ENCODE measurements at places on chromosomes 6 and 20. TPM values are rescaled to one million over a fixed set of nuclear protein-coding genes. Genes with fewer than 3 reads are reported as not detected.
A peak's percentile ranks its signal among the peaks of the same experiment; 100 is the strongest.

GRCh38 chr6:33136310-33136900 lies 55.9 kb downstream of the COL11A2 start:
- DNase-seq = no peak

The TRAM2 gene
- total RNA-seq = 92.5 TPM

DNA sequence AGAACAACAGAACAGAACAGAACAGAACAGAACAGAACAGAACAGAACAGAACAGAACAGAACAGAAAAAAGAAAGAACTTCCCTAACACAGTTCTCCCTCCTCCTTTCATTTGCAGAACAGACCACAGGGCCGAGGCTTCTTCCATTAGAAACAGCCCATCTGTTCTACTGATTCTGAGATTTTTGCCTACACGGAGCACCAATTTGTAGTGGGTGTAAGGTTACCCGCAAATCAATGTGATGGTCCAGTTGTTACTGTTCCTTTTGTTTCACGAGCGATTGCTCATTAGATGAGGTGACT lies 734 bp upstream of the OGFRL1 start:
- DNase-seq = no peak

DNA sequence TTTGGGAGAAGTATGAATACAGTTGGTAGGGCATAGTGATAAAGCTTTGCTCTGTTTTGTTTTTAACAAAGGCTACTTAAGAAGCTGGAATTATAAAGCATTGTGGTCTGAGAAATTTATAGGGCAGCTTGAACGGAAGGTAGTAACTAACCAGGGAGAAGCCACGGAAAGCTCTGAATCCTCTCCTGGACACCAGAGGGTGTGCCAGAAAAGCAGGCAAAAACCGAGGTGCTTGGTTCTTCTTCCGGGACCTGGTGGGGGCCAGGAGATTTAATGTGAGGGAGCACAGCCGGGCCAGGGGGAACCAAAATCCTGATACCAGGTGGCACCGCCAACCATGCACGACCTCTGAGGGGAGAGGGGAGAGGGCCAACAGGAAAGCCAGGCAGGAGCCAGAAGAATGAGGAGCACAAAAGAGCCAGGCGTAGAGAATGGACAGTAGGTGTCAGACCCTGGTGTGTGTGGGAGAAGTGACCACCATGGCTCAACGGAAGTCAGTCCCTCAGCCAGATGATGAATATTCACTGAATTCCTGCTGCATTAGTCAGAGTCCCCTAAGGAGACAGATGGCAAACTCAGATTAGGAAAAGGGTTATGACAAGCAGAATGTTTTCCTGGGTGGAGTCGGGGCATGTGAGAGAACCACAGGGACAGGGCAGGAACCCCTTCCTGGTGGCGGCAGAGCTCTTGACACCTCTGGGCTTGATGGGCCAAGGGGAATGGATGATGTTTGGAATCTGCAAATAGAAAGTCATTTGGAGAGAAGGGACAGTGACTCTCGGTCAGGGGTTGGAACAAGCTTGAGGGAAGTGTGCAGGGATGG lies 262.3 kb downstream of the ZNF217 start:
- DNase-seq = peak; percentile 4

DNA sequence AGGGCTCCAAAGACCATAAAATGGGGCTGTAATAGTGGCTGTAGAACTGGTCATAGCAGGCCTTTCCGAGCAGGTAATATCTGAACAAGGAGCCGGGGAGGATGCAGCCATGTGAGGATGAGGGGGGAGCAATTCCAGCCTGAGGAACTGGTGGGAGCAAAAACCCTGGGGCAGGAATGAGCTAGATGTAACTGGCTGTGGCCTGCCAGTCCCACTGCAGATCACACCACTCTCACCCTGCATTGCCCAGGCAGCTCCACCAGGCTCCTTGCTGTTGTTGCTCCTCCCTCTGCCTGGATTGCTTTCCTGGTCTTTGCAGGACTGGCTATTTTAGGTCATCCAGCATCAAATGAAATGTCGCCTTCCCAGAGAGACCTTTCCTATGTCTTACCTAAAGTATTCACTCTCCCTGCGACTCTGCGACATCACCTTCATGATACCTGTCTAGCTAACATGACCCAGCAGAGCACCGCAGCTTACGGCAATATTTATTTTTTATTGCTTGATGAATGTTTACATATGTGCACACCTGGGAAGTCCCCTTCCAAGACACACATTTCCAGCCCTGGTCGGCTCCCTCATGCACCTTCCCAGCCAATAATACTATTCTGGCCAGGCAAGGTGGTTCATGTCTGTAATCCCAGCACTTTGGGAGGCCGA lies 2.4 kb upstream of the ZFP64 start:
- no peak for DNase-seq

DNA sequence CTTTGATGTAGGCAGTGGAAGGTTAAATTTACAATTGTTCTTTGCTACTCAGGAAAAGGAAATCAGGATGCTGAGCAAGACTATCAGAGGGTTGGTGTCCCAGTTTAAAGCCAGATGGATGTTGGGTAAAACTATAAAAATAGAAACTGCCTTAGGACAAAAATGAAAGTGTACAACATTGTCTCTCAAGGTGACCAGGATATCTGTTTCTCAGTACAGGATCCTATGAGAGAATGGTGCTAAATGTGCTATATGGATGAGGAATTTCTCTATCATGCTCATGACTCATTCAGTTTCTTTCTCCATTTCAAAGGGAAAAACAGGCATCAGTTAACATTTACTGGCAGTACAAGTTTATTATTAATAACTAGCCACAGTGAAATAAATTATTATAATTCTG lies 534.2 kb upstream of the GJE1 start:
- DNase-seq = no peak

DNA sequence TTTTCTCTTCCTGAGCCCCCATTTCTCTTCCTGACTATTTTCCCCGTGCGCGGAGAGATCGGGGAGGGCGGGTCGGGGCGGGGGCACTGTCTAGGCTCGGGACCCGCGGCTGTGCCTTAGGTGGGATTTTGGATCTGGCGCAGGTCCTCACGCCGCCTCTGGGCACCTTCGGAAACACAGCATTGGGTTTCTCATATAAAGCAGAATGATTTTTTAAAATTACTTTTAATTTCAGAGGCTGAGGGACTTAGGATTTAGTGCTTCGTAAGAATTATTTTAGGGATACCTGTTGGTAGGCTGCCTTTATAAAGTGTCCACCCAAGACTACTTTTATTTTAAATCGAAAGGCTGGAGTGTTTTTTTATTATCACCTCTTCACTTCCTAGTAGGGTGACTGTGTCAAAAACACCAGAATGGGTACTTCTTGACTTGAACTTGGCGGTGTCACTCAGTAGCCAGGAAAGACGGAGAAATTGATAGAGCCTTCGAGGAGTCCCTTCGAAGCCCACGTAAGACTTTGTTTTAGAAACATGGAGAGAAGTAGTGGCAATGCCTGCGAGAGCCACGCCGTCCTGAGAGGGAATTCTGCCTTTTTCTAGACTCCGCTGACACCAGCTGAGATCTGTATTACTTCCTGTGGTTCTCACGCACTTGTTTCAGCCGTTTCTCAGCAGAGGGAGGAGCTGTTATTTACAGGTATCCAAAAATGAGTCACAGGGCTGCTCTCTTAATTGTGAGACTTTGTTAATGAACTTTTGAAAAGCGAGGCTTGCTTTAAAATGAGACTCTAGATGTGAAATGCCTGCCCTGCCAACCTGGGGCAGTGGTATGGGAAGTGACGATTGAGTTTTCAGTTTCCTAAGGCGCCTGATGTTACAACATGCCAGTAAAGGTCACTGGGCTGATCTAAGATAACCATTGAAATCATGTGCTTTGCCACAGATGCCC lies 667 bp downstream of the STX11 start:
- no peak for DNase-seq

GRCh38 chr6:112470376-112470775 lies 123.2 kb downstream of the RFPL4B start:
- no peak for DNase-seq

DNA sequence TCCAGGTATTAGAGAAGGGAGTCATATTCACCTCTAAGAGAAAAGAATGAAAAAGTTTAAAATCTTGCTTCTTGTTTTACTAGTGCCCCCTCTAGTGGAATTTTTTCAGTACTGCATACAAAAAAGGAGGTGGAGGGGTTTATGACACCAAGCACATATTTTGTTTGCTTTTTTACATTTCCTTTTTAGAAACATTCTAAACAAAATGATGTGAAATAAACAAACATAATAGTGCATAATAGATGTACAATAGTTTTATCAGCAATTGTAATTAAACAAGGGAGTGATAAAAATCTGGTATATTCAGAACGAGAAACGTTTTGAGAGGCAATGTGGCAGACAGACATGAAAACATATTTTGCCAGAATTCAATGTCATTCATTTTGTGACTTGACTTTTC lies 111.0 kb upstream of the TFAP2D start:
- peak; percentile 5 for DNase-seq

GRCh38 chr6:4554645-4555044 lies 221.6 kb upstream of the CDYL start:
- DNase-seq = no peak

- no peak for DNase-seq
Observed at GRCh38 chr6:18262702-18263417, 1.5 kb downstream of the DEK start.

The LATS1 gene
- total RNA-seq = 32.1 TPM

DNA sequence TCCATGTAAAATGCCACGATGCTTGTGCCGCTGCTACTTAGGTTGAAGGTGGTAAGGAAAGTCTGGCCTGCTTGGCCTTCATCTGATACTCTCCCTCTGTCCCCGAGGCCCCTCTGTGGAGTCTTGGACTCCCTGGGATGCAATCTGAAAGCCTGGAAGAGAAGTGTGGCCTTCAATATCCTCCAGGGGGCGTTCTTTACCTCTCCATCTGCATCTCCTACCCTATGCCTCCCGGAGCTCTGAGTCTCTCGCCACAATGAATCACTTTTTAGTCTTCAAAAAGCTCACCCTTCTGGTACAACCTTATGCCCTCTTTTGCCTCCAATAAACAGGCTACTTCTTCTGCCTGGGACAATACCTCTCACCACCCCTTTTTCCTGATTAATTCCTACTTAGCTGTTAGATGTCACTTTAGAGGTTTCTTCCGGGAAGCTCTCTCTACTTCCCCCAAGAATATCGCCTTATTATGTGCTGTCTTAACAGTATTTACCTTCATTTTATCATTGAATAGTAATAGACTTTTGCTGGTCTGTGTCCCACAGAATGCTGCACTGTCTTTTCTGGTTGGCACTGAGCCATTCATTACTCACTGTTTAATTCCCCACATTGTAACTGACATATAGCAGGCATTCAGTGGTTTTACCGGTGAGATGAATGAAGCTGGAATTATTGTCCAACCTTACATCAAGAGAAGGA lies 13.9 kb upstream of the ATG5 start:
- peak; percentile 27 for DNase-seq

GRCh38 chr6:3592371-3592941 lies 135.6 kb upstream of the SLC22A23 start:
- no peak for DNase-seq
